Kidney glomerular epithelial cell (primary cell): ENCODE measurements at places on chromosomes 7 and 10.

DNA sequence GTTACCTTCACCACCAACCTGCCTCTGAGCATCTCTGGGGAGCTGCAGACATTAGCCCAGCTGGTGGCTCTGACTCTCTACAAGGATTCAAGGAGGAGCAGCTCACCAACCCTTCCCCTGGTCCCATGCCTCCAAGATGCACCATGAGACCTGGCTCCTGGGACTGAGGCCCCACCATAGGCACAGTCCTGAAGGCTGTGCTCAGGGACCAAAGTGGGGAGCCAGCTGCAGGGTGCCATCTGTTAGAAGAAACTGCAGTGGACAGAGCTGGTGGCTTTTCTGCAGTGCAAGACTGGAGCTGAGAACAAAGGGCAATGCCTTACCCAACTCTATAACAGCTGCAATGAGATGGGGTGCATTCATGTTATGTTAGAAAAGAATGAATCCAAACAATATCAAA lies 581.6 kb downstream of the TCERG1L start:
- DNase-seq = no peak

GRCh38 chr7:4657640-4658417 lies 24.3 kb upstream of the FOXK1 start:
- DNase-seq = no peak

DNA sequence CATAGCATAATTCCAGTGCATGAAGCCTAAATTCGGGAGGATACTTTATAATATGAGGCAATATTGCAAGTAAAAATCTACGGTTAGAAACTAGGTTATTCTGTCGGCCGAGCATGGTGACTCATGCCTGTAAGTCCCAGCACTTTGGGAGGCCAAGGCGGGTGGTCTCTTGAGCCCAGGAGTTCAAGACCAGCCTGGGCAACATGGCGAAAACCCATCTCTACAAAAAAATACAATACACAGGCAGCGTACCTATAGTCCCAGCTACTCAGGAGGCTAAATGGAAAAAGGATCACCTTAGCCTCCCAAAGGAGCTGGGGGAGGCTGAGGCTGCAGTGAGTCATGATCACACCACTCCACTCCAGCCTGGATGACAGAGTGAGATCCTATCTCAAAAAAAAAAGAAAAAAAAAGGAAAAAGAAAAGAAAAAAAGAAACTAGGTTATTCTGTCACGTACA lies 14.2 kb downstream of the SKAP2 start:
- no peak for DNase-seq

DNA sequence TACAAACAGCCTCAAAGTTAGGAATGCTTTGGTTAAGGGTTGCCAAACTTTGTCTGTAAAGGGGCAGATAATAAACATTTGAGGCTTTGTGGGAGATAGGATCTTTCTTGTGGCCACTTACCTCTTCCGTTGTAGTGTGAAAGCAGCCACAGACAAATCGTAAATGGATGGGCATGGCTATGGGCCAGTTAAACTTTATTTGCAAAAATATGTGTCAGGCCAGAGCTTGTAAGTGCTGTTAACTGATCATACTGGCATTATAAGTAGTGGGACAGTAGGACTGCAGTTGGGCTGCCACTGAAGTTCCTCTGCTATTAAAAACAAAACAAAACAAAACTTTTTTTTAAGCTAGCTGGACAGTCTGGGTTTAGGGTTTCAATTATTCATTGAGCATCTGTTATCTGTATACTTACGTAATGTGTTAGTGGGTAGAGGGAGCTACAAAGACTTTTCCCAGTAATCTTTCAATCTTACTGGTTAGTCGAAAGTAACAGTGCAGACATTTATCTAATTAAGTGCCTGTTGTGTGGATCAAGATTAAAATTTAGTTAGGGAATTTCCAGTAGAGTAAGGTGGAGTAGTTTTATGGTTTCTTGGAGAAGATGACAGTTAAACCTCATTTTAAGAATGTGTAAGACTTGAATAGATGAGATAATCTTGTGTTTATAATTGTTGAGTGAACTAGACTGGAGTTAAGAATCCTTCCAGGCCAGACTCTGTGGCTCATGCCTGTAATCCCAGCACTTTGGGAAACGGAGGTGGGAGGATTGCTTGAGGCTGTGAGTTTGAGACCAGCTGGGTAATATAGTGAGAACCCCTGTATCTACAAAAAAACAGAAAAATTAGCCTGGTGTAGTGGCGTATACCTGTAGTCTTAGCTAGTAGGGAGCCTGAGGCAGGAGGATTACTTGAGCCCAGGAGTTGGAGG lies 100.1 kb downstream of the BTRC start:
- no peak for DNase-seq

GRCh38 chr10:49612513-49613164 lies 1.2 kb upstream of the CHAT start:
- no peak for DNase-seq

GRCh38 chr10:68077026-68077425 lies 1.9 kb upstream of the HERC4 start:
- no peak for DNase-seq

- DNase-seq = no peak
Measured at GRCh38 chr7:102093599-102094315, 192.9 kb upstream of the SH2B2 start.

DNA sequence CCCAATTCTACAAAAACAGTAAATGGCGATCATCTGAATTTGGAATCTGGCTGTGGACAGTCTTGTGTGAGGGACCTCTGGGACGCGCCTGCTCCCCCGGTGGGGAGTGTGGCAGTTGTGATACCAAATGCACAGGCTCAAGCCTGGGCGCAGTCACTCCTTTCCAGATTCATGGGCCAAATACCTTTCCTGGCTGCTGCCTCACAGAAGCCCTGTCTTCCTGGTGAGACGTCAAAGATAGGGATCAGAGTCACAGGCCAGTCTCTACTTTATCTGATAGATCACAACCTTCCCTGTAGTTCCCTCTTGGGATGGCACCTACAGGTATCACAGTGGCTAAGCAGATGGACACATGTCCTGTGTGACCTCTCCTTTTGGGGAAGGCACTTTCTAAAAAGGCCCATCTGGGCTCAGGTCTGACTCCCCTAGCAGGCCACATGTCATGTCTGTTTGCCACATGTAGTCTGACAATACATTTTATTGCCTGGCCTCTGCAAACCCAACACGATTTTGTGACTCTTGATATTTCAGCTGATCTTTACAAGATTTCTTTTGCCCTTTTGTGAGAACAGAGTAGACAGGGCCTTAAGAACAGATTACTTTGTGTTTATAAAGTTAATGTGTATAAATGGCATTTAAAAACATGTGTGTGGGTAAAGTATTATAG lies 150.1 kb downstream of the SNX10 start:
- no peak for DNase-seq

DNA sequence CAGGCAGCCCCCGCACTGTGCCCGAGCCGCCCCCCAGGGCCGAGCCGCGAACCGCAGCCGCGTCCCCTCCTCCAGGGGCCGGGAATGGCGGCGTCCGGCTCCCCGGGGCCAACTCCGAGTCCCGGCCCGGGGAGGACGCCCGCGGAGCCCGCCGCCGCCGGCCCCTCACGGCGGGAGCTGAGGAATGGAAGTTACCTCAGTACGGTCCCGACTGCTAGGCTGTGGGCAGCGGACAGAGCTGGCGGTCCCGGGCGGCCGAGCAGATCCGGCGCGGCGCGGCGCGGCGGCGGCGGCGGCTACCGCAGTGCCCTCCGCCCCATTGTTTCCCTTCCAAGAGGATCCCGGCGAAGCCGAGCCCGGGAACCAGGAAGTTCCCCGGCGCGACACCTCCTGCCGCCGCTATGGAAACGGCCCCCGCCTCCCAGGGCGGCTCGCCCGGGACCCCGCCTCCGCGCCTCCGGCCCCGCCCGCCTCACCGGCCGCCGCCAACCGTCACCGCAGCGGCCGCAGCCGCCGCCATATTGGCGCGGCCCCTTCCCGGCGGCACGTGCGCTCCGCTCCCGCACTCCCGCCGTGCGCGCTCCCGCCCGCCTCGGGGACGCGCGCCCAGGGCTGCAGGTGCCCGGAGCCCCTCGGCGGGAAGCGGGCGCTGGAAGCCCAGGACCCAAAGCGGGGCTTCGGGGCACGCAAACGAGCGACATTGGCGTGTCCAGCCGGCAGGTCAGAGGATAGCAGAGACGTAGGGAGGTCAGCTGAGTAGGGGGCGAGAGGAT lies at the start of gene USP6NL:
TSS of gene USP6NL (minus strand) at position 403 of the 773 bp plus-strand sequence. CDS start 14,016 bp downstream, outside the sequence.
- DNase-seq = peak; percentile 59

DNA sequence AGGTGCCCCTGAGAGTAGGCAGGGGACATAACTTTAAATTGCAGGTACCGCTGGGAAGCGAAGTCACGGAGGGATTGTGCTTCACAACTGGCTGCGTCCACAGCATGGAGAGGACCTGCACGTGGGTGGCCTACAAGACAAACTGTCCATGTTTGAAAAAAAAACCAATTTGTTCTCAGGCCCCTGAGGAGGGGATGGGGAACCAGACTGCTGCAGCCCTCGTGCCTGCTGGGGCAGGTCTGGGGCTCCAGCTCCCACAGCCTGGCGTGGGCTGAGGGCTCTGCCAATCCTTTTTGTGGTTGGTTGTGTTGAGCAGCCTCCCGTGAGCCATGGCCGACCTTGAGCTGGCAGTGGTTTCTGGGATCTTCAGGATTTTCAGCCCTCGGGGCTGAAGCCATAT lies 9.7 kb downstream of the SFRP5 start:
- DNase-seq = no peak

GRCh38 chr7:20219062-20219445 lies 1.9 kb upstream of the MACC1 start:
- DNase-seq = no peak

GRCh38 chr7:70354409-70355169 lies 756.3 kb downstream of the AUTS2 start:
- no peak for DNase-seq

DNA sequence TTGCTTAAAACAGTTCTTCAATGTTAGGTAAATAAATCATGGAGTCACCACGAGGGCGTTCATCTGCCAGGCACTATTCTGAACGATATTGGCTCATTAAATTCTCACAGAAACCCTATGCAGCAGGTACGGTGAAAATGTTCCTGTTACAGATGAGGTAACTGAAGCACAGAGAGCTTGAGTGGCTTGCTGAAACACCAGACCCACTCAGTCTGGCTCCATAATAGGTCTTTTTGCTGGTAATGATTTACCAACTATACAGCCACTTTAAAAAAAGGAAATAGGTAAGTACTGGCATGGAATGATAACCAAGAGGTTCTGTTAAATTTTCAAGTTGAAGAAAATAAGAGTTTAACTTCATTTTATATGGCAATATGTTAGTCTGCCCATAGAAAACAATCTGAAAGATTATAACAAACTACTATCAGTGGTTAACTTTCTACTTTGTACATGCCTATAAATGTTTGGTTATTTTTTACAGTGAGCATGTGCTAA lies 1.3 kb upstream of the TM9SF3 start:
- peak; percentile 55 for DNase-seq

DNA sequence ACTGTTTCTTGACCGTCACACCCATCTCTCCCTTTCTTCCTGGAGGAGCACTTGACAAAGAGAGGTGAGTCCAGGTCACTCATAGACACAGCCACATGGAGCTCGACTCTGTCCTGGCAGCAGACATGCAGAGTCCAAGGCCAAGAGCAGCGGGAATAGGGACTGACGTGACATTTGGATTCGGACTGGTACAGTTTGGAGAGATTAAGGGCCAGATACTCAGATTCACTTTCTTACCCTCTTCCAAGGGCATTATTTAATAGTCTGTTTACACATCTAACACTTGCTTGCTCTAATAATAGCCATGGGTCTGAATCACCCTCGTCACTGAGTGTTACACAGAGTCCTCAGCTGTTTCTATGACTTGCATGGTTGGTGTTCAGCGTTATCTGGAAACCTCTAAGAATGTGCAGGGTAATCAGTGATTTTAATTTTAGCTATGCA lies 39.2 kb upstream of the OTUD1 start:
- DNase-seq = peak; percentile 36

GRCh38 chr7:3336042-3336665 lies 35.1 kb downstream of the SDK1 start:
- DNase-seq = no peak

DNA sequence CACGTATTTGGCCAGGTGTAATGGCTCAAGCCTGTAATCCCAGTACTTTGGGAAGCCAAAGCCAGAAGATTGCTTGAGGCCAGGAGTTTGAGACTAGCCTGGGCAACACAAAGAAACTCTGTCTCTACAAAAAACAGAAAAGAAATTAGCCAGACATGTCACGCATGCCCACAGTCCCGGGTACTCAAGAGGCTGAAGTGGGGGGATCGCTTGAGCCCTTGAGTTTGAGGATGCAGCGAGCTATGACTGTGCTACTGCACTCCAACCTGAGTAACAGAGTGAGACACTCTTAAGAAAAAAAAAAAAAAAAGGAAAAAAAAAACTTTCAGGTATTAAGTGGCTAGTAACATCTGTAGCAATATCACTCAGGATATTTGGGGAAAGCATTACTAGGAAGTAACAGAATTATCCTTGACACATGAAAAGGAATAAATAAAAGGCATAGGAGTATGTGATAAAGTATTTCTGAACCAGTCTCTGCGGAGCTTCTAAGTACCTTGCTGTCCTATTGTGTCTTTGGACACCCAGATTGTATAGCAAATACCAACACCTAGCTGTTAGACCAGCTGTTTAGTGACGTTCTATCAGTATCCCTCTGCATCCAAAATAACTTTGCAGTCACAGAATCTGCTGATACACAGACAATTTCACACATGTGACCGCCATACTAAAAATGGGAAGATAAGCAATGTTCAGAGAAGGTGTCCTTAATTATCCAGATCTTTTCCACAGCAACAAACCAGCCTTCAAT lies 74.4 kb downstream of the CYTH3 start:
- no peak for DNase-seq

GRCh38 chr7:378551-379455 lies 88.8 kb downstream of the FOXL3 start:
- DNase-seq = no peak

- DNase-seq = peak; percentile 27
Measured at GRCh38 chr7:130135208-130136205, 65.2 kb downstream of the KLHDC10 start.

DNA sequence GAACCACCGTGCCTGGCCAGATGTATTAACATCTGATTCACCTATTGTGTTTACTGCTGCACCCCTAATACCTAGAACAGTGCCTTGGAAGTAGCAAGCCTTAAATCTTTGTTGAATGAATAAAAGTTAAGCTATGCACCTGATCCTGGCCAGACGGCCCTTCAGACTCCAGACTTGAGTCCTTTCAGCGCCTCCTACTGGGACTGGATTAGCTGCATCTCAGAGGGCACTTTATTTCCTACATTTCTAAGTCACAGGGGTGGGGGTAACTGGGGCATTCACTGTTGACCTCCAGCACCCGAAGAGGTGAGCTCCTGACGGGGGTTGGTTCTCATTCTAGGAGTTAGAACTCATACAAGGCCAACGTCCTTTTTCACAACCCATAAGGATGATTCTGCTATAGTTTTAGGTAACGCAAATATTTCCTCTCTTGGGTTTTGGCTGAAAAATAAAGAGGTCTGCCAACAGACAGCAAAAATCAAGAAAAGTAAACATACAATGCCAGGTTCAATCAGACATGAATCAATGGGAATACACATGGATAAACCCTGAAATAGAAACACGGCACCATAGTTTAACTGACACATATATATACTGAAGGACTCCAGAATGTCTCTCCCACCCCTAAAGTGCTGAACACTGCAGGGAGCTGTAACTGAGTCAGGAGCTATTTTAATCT lies 48.0 kb upstream of the DLG5 start:
- peak; percentile 2 for DNase-seq
